ENCODE measurements at places on chromosomes 16 and 17. TPM values are rescaled to one million over a fixed set of nuclear protein-coding genes. Genes with fewer than 3 reads are reported as not detected.

The EVI2B gene
- total RNA-seq: not detected

The JUP gene
- total RNA-seq: 169 TPM

The DNAI2 gene
- 0.87 TPM for total RNA-seq

The FAM20A gene
- total RNA-seq: 24.8 TPM
